ENCODE measurements at places on chromosomes 3 and 15.
A peak's percentile ranks its signal among the peaks of the same experiment; 100 is the strongest.

- DNase-seq, result no peak
Observed at GRCh38 chr3:4900298-4900697, 78.9 kb upstream of the BHLHE40 start.

DNA sequence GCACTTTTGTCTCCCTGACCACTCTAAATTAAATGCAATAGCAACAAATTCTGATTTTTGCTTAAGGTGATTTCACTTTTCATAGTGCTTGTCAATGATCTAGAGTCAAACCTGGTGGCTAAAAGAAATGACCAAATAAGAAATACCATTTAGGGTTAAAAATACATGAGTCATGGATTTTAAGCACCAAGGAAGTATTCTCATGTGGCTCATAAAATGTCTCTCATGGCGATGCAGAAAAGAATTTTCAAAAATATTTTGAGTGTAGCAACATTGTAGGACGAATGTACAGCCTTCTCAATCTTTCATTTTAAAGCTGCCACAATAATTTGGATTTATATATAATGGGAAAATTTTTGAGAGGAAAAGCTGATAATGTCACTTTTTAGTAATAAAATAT is 193.6 kb downstream of the EPHA3 start:
- no peak for DNase-seq

- peak; percentile 65 for DNase-seq
Observed at GRCh38 chr15:100873029-100873677, 6.5 kb upstream of the ALDH1A3 start.

DNA sequence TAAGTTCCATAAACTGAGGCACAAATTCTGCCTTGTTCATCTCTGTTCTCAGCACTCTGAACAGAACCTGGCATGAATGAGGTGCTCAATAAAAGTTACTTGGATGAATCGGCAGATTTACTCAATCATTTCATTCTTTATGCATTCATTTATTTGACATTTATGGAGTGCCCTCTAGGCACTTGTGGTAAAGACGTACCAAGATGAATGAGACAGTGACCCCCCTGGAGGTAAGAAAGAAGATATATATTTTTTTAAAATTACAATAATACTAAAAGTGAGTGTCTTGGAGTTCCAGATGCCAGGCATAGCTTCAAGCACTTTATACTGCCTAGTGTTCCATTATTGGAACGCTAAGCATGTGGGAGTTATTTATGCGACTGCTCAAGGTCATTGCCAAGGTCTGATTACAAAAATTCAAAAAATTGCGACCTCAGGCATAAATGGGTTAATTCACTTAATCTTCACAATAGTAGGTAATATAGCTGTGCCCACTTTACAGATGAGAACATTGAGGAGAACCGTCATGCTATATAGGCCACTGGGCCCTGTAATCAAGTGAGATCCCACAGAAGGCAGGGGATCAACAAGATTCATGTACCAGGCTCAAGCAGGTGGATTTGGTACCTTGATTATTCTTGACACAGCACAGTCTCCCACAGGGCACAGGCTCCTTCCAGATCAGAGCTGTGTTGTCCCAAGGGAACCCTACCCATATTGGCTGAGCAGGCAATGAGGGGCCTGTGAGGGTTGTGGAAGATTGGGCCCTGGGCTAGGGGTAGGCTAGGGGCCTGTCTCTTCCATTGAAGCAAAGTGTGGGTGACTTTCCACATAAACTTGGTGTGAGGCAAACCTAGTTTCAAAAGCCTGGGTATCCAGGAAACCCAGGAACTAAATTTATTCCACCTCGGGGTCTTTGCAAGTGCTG is 10.7 kb downstream of the XIRP1 start:
- no peak for DNase-seq

DNA sequence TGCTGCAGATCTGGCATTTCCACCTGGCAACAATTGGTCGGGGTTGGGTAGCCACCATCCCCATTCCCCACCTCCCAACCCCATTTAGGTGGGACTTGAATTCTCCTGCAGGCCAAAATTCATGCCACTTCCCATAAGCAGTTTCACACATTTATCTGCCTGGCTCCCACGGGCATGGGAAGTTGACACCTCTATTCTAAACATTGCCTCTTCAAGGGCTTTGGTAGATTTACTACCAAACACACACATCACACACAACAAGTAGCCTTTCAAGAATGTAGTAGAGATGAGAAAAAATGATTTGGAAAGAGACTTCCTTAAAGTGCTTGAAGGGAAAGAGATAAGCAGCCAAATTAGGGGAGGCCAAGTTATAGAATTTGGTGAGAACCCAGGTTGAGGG is 30.9 kb downstream of the ZBTB38 start:
- no peak for DNase-seq

GRCh38 chr3:122421101-122421500 is 5.2 kb upstream of the WDR5B start:
- DNase-seq, result no peak

DNA sequence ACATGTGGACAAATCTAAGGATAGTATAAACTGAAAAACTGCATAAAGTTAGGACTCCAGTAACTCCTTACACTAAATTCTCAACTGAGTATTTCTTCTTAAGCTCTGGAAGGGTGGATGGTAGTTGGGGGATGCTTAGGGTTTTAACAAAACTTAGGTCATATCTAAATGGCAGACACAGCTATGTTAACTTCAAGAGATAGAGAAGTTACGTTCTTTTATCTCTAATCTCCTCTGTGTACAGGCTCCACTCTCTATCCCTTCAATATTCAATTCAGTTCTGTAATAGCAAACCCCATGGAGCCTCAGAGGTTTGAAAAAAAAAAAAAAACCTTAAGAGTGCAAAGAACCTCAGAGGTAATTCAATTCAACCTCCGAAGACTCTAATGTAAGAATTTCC is 3.1 kb downstream of the CMTM6 start:
- DNase-seq, result no peak
